Activated CD4-positive, alpha-beta T cell treated with anti-CD3 and anti-CD28 coated beads, Interleukin-2, amount 50 U/mL, for 4 hours (primary cell): ENCODE measurements at places on chromosomes 11 and 22.

GRCh38 chr11:106828976-106829375 is 189.3 kb downstream of the GUCY1A2 start:
- DNase-seq, result no peak

GRCh38 chr22:41619979-41620588 is 759 bp downstream of the DESI1 start:
- peak; percentile 47 for DNase-seq

DNA sequence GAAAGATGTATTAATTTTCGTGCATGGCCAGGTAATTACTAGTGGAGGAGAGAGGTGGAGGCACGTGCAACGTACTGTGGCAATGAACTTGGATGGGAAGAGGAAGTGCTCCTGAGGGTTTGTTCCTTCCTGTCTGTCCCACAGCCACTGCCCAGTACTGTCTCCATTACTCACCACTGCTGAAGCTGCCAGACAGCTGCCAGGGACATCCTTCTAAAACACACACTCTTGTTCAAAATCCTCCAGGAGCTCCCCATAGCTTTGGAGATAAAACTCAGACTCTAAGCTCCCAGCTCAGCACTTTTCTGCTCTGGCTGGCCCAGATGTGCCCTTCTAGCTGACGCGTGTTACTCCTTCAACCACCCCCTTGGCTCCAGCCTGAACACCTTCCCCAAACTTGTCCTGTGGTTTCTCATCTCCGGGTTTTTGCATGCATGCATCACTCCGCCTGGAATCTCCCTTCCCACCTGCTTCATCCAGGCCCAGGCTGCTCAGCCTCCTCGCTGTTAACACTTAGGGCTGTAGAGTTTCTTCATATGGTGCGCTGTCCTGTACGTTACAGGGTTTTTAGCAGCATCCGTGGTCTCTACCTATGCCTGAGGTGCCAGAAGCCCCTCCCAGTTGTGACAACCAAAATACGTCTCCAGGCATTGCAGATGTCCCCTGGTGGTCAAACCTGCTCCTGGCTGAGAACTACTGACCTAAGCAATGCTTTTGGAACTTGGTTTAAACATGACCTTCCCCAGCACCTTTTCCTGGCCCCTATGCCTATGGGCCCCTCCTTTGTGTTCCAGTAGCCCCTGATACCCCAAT is 69.5 kb downstream of the C11orf91 start:
- no peak for DNase-seq

DNA sequence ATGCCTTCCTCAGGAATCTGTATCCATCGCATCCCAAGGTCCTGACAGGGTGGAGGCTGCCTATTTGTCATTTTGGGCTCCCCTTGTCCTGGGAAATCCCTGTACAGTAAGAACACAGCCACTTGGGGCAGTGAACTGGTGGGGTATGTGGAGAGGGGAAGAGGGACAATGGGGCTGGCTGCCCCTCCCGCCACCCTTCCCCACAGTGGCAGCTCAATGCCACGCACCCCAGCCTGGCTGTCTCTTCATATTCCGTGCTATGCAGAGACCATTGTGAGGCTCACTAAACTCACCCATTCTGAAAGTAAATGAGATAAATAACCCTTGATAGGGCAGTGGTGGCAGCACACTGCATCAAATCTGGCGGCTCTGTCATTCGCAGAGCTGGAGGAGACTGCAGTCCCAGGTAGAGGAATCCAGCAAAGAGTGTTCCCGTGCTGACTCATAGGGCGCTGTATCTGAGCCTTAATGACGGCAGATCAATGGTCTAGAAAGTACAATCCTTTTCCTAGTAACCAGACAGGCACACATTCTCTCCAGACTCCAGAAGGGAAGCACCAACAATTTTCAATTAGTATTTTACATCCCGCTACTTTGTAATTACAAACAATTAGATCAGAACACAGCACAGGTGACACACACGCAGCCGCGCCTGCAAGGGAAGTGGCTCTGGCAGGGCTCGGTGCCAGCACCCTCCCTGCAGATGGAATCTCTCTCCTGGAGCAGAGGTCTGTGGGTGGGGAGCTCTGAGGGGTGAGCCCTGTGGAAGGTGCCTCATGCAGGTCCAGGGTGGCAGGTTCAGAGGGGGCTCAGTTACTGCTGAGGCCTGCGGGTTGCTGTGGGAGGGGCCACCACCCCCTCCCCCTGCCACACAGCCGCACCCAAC is 167.9 kb upstream of the B3GAT1 start:
- DNase-seq, result no peak

- DNase-seq, result peak; percentile 86
Observed at GRCh38 chr11:57568330-57568766, 876 bp upstream of the UBE2L6 start.
